Activated effector memory CD4-positive, alpha-beta T cell treated with anti-CD3 and anti-CD28 coated beads, Interleukin-2, amount 50 U/mL, for 16 hours (primary cell): ENCODE measurements at places on chromosomes 13 and 19.

DNA sequence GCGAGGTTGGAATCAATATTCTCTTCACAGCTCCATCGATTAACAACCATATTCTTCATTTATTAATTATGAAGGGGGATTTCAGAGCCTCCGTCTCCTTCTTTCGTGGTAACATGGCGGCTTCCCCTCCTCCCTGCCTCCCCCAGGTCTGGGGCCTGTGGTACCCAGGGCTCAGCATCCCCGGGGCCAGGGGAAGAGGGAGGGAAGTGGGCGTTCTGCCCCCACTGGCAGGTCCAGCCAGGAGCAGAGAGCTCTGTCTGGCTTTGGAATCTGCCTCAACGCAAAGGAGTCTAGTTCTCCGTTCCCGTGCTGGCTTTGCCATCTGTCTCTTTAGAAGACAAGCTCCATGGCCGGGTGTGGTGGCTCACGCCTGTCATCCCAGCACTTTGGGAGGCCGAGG, 37.8 kb upstream of the ONECUT3 start:
- no peak for DNase-seq

- no peak for DNase-seq
These were observed 7.7 kb upstream of the TBC1D4 start for GRCh38 chr13:75489502-75490263.

- no peak for DNase-seq
These were observed 7.1 kb downstream of the DNASE2 start for GRCh38 chr19:12873891-12874745.

GRCh38 chr19:47158879-47159503, 28.4 kb downstream of the SAE1 start:
- DNase-seq: peak; percentile 78

DNA sequence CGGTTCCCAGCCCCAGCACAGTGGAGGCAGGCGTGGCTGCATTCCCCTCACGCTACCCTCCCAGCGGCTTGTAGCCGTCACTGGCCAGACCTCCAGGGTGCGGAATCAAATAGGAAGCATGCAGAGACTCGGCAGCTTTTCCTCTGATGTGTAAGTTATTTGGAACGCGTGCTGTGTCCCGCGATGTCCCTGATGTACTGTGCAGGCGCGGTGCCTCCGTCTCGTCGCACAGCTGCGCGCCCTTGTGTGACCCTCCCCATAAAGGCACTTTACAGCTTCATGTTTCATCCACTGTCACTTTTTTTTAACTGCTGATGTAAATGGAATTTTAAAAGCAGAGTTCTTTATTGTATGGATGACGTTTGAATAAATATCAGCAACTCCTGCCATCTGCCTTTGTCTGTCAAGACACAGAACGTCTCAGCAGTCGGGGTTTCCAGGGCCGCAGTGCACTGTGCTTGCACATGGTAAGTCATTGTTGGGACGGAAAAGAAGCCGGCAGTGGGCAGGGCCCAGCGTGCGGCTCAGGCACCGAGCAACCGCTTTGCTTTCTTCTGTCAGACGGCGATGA, 7.3 kb upstream of the F7 start:
- DNase-seq: no peak

- no peak for DNase-seq
These were observed 35.2 kb downstream of the KCTD15 start for GRCh38 chr19:33831825-33832224.

DNA sequence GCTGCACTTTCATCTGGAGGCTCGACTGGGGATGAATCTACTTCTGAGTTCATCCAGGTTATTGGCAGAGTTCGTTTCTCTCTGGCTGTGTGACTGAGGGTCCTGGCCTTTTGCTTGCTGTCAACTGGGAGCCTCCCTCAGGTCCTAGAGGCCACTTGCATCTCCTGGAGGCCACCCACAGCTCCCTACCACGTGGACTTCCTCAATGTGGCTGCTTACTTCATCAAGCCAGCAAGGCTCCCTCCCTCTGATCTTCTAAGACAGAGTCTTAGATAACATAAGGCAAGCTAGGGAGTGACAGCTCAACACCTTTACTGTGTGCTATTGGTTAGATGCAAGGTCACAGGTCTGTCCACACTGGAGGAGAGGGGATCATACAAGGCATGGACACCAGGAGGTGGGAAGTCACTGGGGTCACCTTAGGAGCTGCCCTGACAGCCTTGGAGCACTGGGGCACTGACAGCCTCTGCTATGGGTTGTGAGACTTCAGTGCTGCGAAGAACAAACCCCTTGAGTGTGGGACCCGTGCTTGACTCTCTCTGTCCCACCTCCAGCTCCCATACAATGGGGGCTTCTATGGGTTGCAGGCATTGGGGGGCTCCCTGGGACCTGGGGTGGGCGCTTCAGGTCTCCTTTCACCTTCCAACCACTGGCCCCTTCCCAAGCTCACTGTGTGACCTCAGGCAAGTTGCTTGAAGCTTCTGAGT, 5.3 kb downstream of the FAM187B start:
- no peak for DNase-seq

- no peak for DNase-seq
These were observed 16.2 kb downstream of the UNC13A start for GRCh38 chr19:17671906-17672305.

DNA sequence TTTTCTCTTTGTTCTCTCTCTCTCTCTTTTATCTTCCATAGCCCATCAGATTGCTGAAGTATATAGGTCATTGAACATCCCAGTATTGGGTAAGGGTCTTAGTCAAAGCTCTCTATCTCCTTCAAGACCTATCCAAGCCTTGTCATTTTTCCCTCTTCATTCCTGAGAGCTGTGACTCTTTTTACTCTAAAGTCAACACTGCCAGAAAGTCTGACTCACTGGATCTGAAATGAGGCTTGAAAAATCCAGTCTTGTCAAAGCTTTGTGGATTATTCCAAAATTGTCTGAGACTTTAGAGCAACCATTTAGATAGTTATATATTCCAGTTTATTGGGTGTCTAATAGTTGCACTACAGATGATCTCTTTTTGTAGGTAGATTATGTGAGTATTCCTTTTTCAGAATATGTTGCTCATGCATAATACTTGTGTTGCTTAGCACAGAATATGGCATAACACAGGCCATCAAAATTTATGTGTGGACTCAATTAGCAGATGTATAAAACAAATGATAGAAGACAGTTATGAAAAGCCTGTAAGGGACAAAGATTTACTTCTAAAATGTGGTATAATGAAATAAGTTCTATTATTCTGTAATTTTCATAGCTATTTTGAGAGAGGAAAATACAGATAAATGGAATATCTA, 389.3 kb upstream of the PCDH9 start:
- no peak for DNase-seq

DNA sequence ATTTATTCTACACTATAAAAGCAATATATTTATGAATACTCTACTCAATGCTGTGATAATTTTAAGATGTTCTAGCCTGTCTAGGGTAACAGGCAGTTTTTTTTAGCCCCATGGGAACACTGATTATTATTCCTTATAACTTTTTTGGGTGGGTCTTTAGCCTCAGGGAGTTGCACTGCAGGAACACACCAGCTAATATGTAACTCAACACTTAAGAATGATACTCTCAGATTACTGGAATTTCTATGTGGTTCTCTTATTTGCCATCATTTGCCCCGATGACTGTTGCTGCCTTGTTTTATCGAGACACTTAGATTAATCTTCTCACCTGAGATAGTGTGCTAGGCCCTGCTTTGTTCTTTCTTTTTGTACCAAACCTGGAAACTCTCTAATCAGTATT, 396.9 kb upstream of the SLITRK1 start:
- DNase-seq: no peak

DNA sequence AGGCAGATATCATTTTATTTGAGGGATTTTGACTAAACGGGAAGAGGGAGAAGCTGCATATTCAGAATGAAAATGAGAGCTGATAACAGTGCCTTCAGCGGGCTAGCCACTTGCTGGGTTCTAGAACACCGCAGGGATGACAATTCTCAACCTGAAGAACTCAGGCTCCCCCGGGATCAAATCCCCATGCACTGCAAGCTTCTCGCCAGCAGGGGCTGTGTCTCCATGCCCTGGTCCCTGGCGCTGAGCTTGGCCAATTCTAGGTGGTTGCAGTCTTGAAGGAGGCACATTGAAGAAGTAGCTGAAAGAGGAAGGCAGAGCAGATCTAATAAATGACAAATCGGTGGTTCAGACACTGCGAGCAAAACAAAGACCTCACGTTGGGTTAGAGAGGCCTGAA, 128.7 kb downstream of the UQCRFS1 start:
- DNase-seq: no peak

DNA sequence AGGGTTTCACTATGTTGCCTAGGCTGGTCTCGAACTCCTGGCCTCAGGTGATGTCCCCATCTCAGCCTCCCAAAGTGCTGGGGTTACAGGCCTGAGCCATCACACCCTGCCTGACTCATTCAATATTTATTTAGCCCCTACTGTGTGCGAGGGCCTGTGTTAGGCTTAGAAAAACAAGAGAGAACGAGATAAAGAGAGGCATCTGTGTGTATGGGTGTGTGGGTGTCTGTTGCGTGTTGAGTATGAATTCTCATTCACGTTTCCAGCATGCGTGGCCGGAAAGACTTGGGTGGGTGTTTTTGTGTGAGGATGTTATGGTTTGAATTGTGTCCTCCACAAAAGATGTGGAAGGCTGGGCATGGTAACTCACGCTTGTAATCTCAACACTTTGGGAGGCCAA, 9.5 kb downstream of the GADD45B start:
- no peak for DNase-seq

- no peak for DNase-seq
These were observed 30.7 kb downstream of the HTR2A start for GRCh38 chr13:46866150-46866549.

DNA sequence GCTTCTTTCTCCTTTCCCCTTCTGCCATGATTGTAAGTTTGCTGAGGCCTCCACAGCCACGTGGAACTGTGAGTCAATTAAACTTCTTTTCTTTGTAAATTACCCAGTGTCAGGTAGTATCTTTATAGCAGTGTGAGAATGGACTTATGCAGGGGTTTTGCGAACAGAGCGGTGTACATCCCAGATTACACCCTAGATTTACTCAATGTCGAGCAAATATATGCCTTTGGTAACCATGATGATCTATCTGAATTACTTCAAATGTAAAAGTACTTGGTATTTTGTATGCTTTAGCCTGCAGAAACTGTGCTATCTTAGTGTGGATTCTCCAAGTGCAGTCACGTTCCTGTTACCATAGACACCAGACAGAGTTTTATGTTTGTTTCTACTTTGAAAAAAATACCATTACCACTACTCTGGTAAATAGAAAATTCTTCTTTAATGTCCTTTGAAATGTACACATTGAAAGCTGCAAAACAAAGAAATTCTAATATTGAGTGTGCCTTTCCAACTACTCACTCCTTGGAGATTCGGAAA, 510.4 kb upstream of the ARGLU1 start:
- no peak for DNase-seq

GRCh38 chr13:48950501-48950875, 25.2 kb upstream of the FNDC3A start:
- DNase-seq: no peak

DNA sequence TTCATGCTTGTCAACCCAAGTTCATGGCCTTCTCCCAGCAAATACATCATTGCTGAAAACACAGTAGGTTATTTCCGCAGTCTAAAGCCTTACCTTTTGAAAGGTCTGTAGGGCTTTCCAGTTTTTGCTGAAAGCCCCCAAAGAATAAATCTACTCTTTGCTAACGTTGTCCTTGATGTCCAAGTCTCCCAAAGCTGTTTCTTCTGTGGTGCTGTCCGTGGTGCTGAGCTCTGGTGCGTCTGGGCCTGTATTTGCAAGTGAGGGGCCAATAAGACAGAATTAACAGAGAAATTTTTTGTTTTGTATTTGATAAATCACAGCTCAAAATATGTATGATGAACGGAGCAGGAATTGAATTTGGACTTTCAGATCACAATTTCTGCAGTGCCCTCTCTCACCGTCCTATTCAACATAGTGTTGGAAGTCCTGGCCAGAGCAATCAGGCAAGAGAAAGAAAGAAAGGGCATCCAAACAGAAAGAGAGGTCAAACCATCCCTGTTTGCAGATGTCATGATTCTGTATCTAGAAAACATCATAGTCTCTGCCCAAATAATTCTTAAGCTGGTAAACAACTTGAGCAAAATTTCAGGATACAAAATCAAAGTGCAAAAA, 9.8 kb upstream of the LGALS16 start:
- DNase-seq: no peak

DNA sequence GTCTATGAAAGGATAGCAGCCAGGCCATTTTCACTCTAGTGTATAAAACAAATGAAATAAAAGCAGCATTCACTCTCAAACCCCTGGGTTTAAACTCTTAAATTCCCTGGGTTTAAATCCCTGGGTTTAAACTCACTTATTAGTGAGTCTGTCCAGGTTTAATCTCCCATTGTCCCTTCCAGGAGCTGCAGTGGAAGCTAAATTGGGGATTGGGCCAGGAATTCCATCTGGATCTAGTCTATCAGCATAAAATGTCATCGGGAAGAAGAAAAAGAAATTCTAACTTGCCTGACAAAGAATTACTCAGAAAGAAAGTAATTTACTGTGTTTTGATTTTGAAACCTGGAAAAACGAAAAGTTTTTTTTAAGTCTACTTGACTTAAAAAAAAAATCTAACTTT, 54.8 kb downstream of the FRY start:
- no peak for DNase-seq

DNA sequence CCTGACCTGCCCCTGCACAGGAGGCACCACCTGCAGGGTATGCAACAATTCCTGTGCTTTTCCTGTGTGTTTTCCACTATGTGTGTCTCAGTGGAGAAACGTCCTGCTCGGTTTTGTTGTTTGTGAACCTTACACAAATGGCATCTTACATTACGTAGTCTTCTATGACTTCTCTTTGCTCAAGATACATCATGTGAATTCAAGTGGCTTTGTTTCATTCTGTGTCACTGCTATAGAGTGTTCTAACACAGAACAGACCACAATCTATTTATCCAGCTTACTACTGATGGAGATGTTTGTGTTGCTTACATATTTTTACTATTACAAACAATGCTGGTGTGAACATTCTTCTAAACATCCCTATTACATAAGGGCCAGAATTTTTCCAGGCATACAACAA, 97.7 kb downstream of the ANKRD10 start:
- no peak for DNase-seq

DNA sequence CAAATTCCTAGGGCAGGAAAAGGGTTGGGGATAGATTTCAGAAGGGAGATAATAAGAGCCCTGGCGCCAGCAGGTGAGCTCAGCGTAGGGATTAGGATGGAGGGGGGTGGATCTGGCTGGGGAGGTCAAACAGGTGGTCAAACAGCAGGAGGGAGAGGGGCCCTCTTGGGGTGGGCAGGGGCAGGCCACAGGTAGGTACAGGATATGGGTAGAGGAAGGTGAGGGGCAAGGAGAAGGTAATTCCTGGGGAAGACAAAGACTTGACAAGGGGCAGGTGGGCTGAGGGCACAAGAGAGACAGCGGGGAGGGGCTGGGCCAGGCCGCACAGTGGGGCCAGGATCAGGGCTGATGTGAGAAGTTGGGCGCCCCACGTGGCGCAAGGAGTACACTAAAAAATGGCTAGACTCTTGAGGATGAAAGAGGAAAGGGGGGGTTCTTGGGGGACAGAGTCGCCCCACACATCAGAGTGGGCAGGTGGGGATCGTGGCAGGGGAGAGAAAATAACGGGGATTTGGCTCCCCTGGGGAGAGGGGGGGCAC, 713 bp downstream of the KRI1 start:
- DNase-seq: peak; percentile 83

DNA sequence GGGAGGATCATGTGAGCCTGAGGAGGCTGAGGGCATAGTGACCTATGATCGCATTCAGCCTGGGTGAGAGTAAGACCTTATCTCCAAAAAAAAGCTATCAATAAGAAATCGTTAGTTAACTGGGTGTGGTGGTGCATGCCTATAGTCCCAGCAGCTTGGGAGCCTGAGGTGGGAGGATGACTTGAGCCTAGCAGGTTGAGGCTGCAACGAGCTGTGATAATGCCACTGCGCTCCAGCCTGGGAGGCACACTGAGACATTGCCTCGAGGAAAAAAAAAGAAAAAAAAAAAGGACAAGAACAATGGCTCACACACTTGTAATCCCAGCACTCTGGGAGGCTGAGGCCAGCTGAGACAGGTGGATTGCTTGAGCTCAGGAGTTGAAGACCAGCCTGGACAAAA, 16.2 kb downstream of the PSPC1 start:
- no peak for DNase-seq
